ENCODE measurements at places on chromosomes 1 and 21.

GRCh38 chr21:34589511-34590282 lies 25.2 kb downstream of the RCAN1 start:
- no peak for DNase-seq

GRCh38 chr1:98389809-98390208 lies 271.7 kb upstream of the SNX7 start:
- no peak for DNase-seq

DNA sequence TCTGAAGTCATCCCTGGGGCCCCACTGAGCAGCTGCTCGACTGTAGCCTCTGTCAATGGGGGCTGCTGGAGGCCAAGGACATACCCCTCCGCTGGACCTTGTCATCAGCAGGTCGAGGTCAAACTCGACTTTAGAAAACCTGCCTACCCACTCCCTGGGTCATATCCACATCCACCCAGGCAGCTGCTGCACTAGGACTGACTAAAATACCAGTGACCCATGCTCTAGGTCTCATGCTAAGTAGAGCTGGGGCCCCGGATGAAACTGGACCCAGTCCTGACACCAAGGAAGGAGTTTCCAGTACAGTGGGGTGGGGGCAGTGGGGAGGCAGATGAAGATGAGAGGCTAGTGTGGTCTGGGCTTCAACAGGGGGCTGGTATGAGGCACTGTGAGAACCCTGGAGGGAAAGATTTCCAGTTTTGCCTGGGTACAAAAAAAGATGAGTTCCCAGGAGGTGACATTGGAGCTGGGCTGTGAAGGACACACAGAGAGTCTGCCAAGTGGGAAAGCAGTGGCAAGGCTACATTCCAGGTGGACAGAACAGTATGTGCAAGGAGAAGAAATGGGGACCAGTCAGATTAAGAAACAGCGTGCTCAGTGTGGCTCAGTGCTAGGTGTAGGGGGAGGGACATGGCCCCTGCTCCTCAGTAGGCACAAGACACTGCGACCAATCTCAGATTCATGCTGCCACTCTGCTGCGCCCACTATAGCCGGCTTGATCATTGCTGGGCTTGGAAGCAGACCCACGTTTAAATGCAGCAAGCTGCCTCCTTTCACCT lies 12.4 kb downstream of the SLC2A1 start:
- DNase-seq: no peak

DNA sequence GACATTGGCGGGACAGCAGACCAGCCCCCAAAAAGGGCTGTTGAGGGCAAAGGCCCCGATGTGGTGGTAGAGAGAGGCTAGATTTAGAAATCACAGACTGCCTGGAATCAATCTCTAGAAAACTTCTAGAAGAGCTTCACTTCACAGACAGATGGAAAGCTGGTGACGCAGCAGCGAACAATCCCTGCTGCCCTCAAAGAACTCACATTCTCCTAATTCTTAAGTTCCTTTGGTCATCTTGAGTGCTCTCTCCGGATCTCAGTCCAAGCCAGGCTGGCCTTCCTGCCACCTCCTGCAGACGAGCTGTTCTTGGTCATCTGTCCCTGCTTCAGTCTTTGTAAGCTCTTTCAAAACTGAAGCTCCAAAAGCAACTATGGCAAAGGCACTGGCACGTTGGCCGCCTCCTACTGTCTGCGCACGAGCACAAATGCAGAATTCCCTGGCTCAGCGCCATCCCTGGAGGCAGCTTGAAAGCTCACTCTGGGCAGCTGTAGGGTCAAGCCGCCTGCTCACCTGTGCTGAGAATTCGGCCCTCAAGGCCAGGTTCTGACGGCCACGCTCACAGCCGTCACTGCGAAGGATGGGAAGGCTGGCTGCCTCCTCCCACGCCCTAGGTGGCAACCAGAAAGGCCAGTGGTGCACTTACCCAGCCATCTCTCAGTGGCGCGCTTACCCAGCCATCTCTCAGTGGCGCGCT lies 110.6 kb downstream of the NPHP4 start:
- DNase-seq: no peak

DNA sequence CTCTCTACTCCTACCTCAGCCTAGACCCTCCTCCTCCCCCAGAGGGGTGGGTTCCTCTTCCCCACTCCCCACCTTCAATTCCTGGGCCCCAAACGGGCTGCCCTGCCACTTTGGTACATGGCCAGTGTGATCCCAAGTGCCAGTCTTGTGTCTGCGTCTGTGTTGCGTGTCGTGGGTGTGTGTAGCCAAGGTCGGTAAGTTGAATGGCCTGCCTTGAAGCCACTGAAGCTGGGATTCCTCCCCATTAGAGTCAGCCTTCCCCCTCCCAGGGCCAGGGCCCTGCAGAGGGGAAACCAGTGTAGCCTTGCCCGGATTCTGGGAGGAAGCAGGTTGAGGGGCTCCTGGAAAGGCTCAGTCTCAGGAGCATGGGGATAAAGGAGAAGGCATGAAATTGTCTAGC lies 21.6 kb upstream of the VPS13D start:
- no peak for DNase-seq

DNA sequence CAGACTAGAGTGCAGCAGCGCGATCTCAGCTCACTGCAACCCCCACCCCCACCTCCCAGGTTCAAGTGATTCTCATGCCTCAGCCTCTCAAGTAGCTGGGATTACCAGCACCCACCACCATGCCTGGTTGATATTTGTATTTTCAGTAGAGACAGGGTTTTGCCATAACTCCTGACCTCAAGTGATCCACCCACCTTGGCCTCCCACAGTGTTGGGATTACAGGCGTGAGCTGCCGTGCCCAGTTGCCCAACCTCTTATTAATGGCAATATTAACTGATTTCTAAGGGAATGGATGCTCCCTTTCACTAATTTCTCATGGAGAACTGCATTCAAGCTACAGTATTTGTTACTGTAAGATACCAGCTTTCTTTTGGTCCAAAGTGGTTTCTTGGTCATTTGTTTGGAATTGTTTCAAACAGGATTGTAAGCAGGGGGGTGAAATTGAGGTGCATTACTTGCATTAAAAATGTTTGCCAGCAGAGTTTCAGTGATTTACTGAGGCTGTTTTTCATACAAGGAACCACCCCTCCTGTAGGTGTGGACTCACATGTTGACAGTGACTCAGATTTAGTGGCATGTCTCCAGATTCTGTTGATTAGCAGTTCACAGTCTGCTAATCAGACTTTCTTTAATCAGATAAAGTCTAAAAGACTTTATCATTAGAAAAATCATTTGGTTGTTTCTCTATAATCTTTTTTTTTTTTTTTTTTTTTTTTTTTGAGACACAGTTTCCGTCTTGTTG lies 3.9 kb upstream of the TGFBR3 start:
- DNase-seq: no peak

DNA sequence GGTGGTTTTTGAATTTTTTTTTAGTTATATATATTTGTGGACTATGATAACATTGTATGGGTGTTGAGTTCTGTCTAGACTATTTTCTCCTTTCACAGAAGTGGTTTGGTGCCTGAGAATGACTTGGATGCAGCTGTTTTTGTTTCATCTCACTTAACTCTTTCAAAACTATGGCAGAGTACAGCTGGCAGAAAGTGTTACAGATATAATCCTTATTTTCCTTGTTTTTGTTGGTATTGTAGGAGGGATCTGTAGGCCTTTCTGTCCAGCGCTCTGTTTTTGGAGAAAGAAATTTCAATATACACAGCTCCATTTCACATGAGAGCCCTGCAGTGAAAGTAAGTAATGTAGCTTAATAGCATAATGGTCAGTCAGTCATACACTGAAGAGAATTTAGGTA lies 13.1 kb downstream of the CDC7 start:
- no peak for DNase-seq

DNA sequence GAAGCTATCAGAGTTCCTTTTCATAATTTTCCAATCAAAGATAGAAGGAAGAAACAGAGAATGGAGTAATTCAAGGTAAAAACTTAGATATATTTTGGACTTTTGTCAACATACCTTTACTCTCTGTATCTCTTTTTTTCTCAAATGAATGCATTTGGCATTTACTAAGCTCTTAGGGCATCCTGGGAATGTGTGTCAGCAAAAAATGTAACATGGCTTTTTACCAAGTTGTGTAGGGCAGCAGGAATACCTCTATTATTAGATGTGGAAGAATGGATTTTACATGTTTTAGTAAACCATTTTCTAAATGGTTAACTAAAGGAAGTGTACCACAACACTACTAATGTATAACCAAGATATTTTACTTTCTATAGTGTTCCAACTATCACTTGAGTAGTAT lies 4.2 kb upstream of the COL11A1 start:
- no peak for DNase-seq

DNA sequence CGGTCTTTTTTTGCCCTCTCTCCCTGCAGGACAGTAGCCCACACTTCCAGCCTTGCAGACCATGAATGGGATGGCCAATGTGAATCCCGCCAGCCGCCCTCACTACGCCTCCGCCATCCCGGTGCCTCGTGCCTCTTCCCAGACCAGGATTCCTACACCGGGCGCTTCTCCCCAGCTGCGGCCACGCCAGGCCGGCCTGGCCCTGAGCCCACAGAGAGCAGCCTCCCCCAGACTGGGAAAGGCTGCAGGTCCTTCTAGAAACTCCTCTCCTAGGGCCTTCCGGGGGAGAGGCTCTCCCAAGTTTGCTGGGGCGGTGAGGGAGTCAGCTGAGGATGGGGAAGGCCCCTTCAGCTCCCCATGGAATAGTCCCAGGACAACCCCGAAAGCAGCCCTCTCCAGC lies 83.9 kb downstream of the NAV1 start:
- DNase-seq: no peak

GRCh38 chr1:115327270-115327669 lies 10.8 kb downstream of the NGF start:
- DNase-seq: no peak

GRCh38 chr1:54325284-54325683 lies 80.9 kb downstream of the SSBP3 start:
- no peak for DNase-seq

GRCh38 chr1:198686069-198686728 lies 47.4 kb downstream of the PTPRC start:
- no peak for DNase-seq

DNA sequence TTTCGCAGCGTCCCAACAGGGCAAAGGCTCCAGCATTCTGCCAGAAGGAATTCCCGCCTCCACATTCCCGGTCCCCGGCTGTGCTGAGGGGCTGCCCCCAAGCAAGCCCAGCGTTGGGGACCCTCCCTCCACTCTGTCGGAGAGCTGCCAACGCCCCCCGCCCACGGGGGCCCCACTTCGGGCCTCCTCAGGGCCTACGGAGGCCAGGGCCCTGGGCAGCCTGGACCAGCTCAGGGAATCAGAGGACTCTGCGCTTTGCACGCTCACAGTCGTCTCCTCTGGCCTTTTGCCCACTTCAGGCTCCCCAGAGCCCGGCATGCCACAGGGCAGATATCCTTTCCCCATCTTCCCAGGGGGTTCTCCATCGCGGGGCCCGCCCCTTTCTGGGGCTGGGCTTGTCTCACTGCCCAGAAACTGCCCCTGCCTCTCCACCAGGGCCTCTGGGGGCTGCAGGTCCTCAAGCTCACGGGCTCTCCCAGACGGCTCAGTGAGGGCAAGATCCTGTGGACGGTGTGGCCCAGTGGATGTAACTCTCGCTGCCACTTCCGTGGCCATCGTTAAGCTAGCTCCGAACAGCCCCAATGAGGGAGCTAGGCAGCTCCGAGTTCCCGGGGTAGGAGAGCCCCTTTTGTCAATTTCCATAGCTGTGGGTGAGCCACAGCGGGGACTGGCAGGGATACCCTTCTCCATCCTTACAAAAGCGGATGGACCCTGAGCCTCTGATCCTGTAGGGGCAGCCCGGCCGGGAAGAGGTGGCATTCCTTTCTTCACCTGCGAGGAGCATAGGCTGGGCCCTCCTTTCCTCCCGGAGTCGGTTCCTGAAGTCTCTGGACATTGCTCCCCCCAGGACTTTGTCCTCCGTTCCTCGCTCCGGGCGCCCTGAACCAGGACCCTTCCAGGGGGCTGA lies 2.8 kb downstream of the ITPKB start:
- no peak for DNase-seq

- DNase-seq: no peak
These were observed 698.8 kb downstream of the MATN1 start for GRCh38 chr1:30024411-30025195.

DNA sequence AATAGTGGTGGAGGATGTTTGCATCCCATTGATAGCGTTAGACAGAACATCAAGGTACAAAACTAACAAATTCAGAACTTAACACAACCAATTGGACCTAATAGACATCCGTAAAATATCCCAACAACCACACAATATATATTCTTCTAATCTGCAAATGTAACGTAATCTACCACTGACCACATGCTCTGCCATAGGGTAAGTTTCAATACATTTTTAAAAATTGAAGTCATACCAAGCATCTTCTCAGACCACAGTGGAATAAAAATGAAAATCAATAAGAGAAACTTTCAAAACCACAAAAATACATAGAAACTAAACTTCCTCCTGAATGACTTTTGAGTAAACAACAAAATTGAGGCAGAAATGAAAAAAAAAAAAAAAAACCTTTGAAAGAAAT lies 1087.5 kb downstream of the KCNT2 start:
- DNase-seq: no peak

- DNase-seq: no peak
These were observed 58.0 kb downstream of the NGF start for GRCh38 chr1:115280064-115280463.

DNA sequence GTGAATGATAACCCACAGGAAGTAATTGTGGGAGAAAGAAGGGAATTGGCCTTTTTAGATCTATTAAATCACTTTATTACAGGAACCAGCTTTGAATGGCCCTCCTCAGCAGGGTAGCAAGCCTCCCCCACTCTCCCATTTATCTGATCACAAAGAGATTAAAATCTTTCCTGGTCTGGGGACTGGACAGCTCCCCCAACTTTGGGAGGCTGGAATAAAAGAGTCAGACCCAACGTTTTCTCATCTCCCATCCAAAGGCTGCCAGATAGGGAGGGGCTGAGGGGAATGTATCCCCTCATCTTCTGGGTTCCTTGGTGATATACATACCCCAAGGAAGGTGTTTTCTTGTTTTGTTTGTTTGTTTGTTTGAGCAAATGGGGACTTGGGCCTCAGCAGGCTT lies 2.4 kb downstream of the LIN28A start:
- DNase-seq: no peak

DNA sequence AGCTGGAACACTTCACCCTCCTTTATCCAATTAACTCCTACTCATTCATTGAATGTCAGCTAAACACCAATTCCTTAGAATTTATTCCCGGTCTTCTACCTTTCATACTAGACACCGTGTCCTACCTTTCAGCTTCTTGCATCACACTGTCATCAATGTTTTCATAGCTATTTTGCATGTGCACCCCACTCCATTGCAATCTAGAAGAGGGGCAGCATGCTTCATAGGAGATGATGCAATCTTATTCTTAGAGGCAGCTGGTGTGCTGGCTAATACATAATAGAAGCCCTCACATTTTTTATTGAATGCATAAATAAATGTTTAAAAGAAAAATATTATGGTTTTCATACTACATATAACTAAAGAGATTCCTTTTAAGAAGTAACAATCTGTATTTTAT lies 123.6 kb downstream of the DSCAM start:
- no peak for DNase-seq

DNA sequence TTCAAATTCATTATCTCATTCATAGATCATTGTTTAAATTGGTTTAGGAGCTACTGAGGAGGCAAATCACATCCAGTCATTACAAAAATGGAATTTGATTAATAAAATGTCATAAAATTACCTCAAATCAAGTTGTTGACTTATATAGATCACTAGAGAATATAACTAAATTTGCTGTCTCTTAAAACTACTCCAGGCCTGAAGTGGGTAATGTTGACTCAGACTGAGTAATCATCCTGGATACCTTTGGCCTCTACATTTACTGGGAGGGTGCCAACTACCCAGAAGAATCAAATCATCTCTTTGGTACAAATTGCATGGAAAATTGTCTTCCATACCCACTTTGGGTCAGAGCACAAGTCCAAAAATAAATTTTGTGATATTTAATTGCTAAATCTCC lies 191.2 kb upstream of the GREM2 start:
- no peak for DNase-seq
